NCI-H526 treated with DMSO at 0.1 percent for 48 hours (cell line): ENCODE measurements at places on chromosomes 4 and X.

GRCh38 chrX:27915617-27916016 lies 65.6 kb downstream of the DCAF8L1 start:
- no peak for DNase-seq

- no peak for DNase-seq
These were observed 217.6 kb downstream of the AFAP1 start for GRCh38 chr4:7721984-7722551.

DNA sequence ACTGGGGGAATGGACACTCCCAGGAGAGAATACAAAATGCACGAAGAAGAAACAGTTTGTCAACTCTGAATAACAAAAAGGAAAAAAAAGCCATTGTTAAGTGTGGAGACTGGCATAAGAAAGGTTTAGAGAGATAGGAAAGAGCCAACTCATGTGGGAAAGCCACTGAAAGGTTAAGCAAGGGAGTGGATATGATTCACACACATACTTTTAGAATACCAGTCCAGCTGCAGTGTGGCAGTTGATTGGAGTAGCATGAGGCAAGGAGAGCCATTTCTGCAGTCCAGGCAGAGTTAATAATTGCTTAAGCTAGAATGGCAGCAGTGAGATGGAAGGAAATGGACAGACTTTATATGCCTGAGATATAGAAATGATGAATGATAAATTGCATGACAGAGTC lies 36.9 kb upstream of the ADAD1 start:
- DNase-seq = no peak

DNA sequence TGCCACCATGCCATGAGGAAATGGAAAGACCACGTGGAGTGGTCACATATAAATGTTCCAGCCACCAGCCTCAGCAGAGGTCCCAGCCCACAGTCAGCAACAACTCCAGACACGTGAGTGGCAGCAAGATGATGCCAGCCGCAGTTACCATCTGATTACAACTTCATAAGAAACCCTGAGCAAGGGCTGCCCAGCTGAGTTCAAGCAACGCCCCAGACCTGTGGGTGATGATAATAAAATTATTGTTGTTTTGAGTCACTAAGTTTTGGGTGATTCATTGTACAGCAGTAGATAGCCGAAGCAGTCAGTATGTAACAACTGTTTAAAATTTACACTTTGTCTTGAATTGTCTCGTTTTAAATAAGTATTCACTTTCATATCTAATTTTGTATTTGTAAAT lies 5.8 kb upstream of the CCNG2 start:
- DNase-seq = no peak

DNA sequence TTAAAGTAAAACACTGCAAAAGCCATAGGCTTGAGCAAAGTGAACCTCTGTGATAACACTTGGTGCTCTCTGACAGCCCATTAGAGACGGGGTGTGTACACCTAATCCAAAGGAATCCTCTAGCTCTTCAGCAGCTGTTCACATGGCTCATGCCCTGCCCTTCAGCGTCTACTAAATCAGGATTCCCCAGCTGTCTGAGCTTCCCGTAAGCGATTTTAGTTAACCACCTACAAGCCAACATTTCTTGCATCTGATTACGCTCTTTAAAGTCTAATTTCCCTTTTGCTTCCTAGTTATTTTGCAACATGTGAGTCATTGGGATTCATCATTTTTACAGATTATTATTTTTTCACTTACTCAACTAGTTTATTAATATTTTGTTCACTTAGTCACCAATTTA lies 6.5 kb downstream of the DMD start:
- DNase-seq = no peak
